ENCODE measurements at places on chromosomes 6 and 20.

DNA sequence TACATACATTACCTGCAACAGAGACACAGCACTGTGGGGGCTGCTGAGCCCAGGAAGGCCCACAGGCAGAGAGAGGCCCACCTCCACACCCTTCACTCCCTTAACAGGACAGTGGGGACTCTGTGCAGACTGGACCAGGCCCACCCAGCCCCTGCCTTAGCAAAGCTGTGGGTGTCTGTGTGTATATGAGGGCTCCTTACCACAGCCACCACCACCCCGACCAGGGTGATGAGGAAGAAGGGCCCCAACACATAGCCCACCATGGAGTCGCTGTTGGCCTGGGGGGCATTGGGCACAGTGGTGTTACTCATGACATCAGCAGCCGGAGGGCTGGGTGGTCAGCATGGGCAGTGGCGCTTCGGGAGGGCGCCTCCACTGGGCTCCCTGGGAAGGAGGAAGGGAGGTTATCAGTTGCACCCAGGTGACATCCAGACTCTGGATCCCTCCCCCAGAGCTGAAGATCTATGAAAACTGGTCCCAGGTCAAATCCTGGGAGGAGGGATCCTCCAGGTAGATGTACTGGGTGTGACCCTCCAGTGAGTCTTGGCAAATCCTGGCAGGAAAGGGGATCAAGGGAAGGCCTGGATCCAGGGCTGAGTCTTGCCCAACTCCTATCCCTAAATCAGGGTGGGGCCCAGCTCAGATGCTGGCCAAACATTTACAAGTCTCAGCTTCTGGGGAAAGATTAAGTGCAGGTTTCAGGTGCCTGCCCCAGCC, 1.2 kb downstream of the SMIM29 start:
- no peak for DNase-seq

DNA sequence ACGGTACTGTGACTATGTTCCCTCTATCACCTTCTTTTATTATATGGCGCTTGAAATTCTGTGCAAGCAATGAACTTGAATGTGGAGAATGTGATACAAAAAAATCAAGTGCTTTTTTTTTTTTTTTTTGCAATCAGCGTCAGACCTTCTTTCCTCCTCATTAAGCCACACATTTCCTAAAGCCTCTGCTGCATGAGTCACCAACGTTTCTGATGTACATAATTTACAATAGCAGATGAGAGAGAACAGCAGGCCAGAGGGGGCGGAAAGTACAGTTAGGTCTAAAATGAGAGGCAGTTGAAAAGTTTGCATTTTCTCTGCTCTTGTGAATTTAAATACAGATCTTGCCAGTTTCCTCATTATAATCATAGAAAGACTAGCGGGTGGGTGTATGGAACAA, 114.6 kb upstream of the RIPOR2 start:
- DNase-seq = no peak

GRCh38 chr20:32470025-32470861, 112.1 kb downstream of the ASXL1 start:
- DNase-seq = peak; percentile 54

GRCh38 chr6:125273965-125274364, 27.8 kb downstream of the HDDC2 start:
- no peak for DNase-seq

DNA sequence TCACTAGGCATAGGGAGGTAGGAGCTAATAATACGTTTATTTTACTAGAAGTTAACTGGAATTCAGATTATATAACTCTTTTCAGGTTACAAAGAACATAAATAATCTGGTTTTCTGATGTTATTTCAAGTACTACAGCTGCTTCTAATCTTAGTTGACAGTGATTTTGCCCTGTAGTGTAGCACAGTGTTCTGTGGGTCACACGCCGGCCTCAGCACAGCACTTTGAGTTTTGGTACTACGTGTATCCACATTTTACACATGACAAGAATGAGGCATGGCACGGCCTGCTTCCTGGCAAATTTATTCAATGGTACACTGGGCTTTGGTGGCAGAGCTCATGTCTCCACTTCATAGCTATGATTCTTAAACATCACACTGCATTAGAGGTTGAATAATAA, 1.1 kb downstream of the HFE start:
- no peak for DNase-seq

DNA sequence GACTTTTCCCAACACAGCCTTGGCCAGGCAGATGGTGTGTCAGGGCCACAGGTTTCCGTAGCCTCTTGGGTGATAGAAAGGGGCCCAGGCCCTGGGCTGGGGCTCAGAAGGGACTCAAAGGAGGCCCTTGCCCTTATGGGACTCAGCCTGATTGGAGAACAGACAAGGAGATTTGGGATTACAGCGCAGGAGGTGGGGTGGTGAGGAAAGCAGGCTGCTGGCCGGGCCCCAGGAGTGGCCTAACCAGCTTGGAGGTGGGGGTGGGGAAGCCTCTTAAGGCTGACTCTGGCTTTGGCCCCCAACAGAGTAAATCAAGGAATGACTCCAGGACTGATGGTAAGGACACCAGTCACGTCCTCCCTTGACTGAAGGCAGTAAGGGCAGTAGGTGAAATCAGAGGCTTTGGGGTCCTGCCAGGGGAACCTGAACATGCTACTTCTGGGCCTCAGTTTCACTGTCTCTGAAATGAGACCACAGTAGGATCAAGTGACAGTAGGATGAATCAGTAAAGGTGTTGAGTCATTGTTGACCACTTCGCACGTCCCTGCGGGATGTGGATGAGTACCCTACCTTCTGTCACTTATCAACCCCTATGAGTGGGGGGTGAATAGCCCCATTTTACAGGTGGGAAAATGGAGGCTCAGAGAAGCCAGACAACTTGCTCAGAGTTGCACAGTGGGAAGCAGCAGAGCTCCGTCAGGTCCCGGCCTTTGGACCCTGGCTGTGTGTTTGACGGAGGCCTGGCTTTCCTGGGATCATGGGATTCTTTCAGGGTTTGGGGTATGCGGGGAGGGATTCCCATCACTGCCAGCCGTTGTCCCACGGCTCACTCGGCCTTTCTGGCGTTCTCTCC, 4.5 kb downstream of the SNAI1 start:
- no peak for DNase-seq

DNA sequence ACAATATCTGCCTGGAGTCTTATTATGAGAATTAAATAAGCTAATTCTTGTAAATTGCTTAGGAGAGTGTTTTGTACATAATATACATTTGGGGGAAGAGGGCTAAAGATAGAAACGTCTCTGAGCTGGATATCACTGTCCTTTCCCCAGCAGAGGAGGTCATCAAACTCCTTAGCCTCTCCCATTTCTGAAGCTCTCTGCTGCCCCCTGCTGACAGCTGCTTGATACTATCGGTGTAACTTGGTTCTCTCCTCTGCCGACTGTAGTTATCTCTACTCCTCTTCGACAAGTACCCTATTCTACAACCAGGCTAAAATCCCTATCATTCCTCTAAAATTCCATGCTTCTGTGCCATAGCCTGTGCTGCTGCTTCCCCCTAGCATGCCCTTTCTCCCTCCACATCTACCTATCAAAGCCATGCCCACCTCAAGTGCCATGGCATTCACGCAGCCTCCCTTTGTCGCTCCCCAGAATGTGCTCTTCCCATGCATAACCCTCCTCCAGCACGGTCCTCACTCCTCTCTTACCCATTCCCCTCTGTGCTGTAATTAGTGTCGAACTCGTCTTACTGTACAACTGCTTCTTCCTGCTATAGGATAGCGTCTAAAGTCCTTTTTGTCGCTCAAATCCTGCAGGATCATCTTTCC, 101.2 kb downstream of the EPM2A start:
- peak; percentile 85 for DNase-seq

DNA sequence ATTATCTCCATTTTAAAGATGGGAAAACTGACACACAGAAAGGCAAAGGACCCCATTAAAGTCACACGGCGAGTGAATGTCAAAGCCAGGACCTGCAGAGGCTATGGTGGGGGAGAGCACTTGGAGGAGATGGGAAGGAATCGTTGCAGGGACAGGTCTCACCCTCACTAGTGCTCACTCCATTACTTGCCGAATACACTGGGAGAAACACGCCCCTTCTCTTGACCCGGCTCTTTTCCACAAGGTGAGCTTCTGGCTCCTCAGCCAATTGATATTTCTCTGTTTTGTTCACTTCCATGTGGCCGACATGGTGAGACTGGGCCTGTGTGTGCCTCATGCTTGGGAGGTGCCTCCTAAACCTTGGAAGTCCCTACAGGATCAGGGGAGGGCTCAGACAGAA, 117.8 kb upstream of the KCNG1 start:
- DNase-seq = no peak

- DNase-seq = no peak
Measured at GRCh38 chr20:51456511-51457509, 85.7 kb downstream of the NFATC2 start.

GRCh38 chr6:157768863-157769551, 54.0 kb upstream of the SNX9 start:
- no peak for DNase-seq

- no peak for DNase-seq
Measured at GRCh38 chr6:163152701-163153100, 261.8 kb upstream of the QKI start.

GRCh38 chr6:113979937-113980336, 9.0 kb upstream of the HDAC2 start:
- DNase-seq = no peak

- no peak for DNase-seq
Measured at GRCh38 chr6:78484198-78485064, 382.9 kb upstream of the IRAK1BP1 start.

GRCh38 chr6:5950361-5950785, 56.4 kb downstream of the NRN1 start:
- DNase-seq = no peak

GRCh38 chr6:101605874-101606273, 212.4 kb downstream of the GRIK2 start:
- no peak for DNase-seq

- DNase-seq = no peak
Measured at GRCh38 chr6:147023581-147023980, 180.6 kb upstream of the STXBP5 start.

DNA sequence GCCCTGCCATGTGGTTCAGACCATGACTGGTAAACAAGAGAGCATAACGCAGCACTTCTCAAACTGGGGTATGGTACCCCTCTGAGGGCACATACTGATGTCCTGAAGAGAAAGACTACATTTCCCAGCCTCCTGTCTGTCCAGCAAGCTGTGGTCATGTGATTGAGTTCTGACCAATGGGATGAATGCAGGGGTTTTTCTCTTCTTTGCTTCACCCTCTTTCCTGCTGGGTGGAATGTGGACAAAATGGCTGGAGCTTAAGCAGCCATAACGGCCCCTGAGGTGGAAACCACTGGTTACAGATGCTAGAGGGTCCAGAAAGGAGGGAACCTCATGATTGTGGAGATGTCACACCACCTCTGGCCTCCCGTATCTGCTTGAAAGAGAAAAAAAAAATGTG, 19.4 kb upstream of the KCNB1 start:
- no peak for DNase-seq

DNA sequence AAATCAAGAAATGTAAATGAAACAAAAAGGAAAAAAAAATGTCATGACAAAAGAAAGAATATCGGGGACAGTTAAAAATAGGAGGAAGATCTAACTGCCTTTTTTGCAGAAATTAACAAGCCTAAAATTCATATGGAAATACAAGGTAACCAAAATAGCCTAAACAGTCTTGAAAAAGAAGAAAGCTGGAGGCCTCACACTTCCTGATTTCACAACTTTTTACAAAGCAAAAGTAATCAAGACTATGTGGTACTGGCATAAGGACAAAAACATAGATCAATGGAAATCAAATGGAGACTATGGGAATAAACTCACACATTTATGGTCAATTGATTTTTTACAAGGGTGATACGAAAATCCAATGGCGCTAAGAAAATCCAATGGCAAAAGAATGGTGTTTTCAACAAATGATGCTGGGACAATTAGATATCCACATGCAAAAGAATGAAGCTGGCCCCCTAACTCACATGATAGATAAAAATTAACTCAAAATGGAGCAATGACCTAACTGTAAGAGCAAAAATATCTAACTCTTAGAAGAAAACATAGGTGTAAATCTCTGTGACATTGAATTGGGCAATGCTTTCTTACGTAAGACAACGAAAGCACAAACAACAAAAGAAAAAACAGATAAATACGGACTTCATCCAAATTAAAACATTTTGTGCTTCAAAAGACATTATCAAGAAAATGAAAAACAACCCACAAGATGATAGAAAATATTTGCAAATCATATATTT, 24.5 kb downstream of the MAP3K5 start:
- DNase-seq = no peak

DNA sequence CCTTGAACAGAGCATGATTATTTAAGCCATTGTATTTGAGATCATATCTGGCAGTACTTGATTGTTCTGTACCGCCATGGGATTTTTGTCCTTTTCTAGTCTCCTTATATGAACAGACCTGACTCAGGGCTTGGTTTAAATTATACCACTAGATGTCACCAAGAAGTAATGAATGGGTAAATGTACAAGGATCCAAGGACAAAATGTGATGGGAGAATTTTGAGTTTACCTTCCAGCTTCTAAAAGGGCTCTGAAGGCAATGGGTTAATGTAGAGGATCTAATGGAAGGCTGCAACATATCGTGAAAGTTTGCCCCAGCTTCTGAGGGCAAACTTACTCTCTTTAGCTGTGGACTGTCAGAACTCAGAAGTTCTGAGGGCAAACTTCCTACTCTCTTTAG, 12.0 kb downstream of the RNF8 start:
- no peak for DNase-seq

- no peak for DNase-seq
Measured at GRCh38 chr6:141451511-141452353, 681.0 kb upstream of the GJE1 start.

DNA sequence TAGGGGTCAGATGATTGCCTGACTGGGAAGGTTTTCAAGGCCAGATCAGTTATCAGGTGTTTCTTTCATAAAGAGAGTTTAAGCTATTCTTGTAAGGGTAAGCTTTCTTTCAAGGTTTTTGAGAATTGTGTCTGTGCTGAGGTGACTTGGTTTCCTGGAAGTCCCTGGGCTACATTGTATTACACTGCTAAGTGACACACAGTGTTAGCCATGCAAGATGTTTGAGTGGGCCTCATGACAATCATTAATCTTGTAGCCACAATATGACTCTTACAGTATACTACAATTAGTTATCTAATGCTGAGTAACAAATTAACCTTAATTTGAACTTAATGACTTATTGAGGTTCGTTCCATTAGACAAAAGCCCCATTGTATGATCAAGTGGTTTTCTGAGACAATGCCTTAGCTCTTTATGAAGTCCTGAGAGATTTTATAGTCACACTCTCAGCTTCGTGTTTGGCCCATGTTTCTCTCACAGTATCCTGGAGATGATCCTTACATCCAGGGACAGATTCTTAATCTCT, 186.7 kb downstream of the RPS12 start:
- no peak for DNase-seq

GRCh38 chr20:58043236-58044140, 185.0 kb downstream of the ANKRD60 start:
- DNase-seq = no peak

- DNase-seq = no peak
Measured at GRCh38 chr6:130269969-130270635, 47.4 kb upstream of the SAMD3 start.
